A172 (cell line): ENCODE measurements at places on chromosomes 12 and 14. TPM values are rescaled to one million over a fixed set of nuclear protein-coding genes. Genes with fewer than 3 reads are reported as not detected.

ADSS1 gene
- 3.4 and 3.7 TPM in 2 replicates for total RNA-seq

DNA sequence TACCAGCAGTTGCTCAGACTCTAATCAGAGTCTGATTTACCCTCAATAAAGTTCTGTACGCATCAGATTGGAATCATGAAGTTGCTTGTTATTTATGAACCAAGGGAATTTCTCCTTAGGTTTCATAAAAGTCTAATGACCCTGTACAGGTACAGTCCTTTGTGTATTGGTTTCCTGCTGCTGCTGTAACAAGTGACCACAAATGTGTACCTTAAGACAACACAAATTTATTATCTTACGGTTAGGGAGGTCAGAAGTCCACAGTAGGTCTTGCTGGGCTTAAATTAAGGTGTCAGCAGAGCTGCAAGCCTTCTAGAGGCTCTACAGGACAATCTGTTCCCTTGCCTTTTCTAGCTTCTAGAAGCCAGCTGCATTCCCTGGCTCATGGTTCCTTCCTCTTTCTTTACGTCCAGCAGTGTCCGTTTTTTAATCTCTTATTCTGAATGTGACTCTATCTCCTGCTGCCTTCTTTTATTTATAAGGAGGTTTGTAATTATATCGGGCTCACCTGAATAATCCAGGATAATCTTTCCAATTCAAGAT is 6.7 kb upstream of the DERA start:
- DNase-seq, result no peak

DNA sequence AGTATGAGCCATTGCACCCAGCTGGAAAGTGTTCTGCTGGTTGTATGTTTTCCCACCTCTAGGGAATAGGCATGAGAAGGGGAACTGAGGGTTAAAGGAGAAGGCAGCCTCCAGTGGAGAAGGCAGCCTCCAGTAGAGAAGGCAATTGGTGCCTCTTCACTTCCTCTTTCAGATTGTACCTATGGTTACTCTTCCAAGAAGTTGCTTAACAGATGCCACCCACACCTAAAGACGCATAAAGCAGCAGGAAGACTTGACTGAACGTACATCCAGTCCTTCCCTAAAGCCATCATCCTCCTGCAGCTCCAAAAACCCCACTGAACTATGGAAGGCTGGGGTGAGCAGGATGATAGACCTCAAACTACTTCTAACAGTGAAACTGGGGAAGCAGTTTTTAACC is 13.1 kb downstream of the DPF3 start:
- DNase-seq, result no peak

- no peak for DNase-seq
These were observed 188.1 kb downstream of the DPY19L2 start for GRCh38 chr12:63480186-63480585.
